Right lobe of liver (tissue), 6 donors: ENCODE measurements at places on chromosomes 4 and X. TPM values are rescaled to one million over a fixed set of nuclear protein-coding genes. Genes with fewer than 3 reads are reported as not detected.

GRCh38 chr4:57219431-57219830 is 109.2 kb upstream of the IGFBP7 start:
- no peak for DNase-seq

DNA sequence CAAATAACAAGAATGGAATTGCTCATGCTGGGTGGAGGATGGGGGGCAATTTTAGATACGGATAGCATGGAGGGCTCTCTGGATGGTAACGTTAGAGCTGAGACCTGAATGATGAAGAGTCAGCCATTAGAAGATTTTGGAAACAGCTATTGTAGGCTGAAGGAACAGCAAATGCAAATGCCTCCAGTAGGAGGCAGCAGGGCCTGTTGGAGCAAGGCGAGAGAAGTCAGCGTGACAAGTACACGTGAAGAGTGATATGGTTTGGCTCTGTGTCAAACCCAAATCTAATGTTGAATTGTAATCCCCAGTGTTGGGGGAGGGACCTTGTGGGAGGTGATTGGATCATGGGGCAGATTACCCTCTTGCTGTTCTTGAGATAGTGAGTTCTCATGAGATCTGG is 59.3 kb upstream of the SOD3 start:
- no peak for DNase-seq

GRCh38 chrX:134525086-134525792 is 65.3 kb downstream of the HPRT1 start:
- no peak for DNase-seq

- DNase-seq: no peak
These were observed 171.9 kb downstream of the TMA16 start for GRCh38 chr4:163666332-163666873.

- DNase-seq: no peak
These were observed 1.0 kb downstream of the AGA start for GRCh38 chr4:177441061-177441802.

GRCh38 chr4:69689599-69689998 is 36.6 kb upstream of the UGT2A1 start:
- DNase-seq: no peak

DNA sequence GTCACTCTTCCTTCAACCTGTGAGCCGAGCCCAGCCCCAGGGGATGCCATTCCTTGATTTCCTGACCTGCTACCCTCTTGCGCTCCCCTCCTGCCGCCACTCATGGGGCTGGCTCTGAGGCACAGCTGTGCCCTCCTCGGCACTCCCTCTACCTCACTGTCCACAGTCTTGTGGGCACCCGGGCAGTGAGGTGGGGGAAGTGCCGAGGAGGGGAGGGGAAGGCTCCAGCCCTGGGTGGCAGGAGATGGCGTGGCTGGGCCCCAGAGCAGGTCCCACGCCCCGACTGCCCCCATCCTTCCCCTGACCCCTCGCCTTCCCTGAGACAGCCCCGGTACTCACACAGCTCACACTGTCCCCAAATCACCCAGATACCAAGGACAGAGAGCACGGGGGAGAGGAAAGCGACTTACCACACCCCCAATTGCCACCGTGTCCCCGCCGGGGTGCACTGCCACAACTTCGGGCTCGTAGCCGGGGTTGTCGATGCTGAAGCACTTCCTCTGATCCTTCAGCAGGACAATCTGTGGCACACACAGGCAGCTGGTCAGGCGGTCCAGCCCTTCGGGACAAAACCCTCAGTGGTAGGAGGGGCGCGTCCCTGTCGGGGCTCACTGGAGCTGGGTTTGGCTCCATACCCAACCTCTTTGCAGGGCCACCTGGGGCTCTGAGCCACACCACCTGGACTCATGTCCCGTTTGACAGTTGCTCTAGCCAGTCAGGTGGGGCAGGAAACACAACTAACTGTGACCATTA is 37.9 kb downstream of the WDR1 start:
- DNase-seq: no peak

DNA sequence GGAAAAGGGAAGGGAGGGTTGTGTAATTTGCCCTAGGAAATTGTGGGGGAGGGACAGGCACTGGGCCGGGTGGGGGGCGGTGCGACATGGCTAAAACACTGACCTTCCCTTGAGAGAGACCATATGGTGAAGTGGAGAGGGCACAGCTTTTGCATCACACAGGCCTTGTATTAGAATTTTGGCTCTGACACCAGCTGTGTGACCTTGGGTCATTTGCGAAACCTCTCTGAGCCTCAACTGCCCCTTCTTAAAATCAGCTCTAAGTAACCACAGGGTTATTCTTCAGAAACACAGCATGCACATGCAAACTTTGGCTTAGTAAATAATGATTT is 25.8 kb downstream of the PDGFRA start:
- no peak for DNase-seq

The ADGRG2 gene
- 3.5 TPM for total RNA-seq

The METAP1 gene
- 15.1 TPM for total RNA-seq
